ENCODE measurements at places on chromosomes 13 and 19.

DNA sequence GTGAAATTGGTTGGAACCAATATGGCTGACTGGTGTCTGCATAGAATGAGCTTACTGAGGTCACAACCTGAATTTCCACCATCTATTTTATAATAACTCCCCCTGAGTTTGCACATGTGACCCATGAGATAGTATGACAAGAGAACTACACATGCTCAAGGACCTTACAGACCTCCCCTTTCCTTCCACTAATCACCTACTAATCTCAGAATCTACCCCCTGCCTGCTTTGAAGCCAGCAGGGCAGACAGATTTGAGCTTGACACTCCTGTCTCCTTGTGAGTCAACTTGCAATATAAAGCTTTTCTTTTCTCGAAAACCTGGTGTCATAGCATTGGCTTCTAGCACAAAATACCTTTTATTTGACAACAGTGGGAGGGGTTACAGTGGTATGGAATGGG is 248.4 kb downstream of the RFC3 start:
- DNase-seq: no peak

- DNase-seq: no peak
Measured at GRCh38 chr19:58170860-58171259, 12.0 kb upstream of the ZNF274 start.

- peak; percentile 53 for DNase-seq
Measured at GRCh38 chr19:2627319-2627829, 75.1 kb downstream of the GNG7 start.

GRCh38 chr13:26485786-26486185 is 71.7 kb upstream of the WASF3 start:
- no peak for DNase-seq

GRCh38 chr19:5228932-5229777 is 111.5 kb downstream of the PTPRS start:
- no peak for DNase-seq

GRCh38 chr19:10238172-10238783 is 7.1 kb upstream of the S1PR2 start:
- no peak for DNase-seq

- no peak for DNase-seq
Measured at GRCh38 chr13:95822303-95822702, 145.4 kb downstream of the DNAJC3 start.

DNA sequence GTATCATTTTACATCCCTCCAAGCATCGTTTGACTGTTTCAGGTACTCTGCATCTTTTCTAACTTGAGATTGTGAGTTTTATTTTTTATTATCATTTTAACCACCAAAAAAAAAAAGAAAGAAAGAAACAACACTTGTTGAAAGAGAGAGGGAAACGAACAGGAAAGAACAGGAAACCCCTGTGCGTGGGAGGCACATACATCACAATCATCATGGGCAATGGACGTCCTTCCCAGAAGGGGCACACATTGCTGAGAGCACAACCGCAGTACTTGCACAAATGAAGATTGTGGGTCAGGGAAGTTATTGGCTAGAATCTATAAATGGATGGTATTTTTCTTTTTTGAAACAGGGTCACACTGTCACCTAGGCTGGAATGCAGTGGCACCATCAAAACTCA is 1.7 kb downstream of the CLC start:
- DNase-seq: no peak

DNA sequence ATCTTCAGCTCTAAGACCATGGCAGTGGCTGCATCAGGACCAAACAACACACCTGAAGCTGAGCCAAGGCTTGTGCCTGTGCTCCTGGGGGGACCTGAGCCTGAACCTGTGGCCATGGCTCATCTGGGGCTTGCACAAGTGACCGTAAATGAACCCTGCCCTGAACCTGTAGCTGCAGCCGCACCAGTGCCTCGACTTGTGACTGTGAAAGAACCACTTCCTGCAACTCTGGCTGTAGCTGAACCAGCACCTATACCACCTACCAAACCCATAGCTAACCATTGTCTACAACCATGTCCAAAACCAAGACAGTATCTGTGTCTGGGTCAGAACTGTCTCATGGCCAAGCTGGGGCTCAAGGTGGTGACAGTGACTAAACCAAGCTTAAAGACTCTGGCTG is 28.2 kb upstream of the SDHAF1 start:
- no peak for DNase-seq

Data from activated CD4-positive, alpha-beta T cell treated with anti-CD3 and anti-CD28 coated beads for 4 hours (primary cell).